ENCODE measurements at places on chromosomes 1 and 21.

GRCh38 chr1:44074415-44074814 lies 43.2 kb upstream of the SLC6A9 start:
- no peak for DNase-seq

- no peak for DNase-seq
Measured at GRCh38 chr1:165524639-165525285, 19.0 kb upstream of the LRRC52 start.

DNA sequence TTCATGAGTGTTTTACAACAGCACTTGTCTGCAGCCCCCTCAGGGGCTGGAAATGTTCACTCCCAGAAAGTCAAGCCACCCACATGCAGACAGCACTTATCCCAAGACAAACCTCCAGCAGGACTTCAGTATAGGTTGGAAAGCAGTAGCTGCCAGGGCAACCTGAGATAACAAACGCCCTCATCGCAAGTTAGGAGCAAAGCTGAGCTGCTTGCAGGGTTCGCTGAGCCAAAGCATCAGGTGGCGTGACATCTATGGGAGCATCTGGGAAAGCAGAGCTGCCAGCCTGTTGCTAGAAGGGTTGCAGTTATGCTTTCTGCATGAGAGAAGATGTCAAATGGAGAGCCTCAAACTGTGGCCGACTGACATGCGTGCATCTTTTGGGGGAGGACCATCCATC lies 4.2 kb upstream of the STXBP3 start:
- no peak for DNase-seq

- DNase-seq, result no peak
Measured at GRCh38 chr1:39230261-39231190, 26.0 kb downstream of the MACF1 start.

- DNase-seq, result no peak
Measured at GRCh38 chr1:153357076-153357852, 390 bp upstream of the S100A9 start.

- peak; percentile 60 for DNase-seq
Measured at GRCh38 chr1:869499-870244, 54.1 kb upstream of the SAMD11 start.

DNA sequence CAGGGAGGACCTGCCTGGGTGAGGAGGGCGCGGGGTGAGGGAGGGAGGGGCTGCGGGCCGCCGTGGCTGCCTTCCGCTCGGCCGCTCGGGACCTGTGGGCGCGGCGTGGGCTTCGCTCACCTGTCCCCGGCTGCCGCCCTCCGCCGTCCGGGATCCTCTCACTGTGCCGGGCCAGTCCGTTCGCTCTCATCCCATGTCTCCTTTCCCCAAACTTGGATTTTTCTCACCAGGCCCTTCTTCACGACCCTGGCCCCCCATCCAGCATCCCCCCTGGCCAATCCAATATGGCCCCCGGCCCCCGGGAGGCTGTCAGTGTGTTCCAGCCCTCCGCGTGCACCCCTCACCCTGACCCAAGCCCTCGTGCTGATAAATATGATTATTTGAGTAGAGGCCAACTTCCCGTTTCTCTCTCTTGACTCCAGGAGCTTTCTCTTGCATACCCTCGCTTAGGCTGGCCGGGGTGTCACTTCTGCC lies 362 bp downstream of the ZBTB48 start:
- DNase-seq, result no peak

DNA sequence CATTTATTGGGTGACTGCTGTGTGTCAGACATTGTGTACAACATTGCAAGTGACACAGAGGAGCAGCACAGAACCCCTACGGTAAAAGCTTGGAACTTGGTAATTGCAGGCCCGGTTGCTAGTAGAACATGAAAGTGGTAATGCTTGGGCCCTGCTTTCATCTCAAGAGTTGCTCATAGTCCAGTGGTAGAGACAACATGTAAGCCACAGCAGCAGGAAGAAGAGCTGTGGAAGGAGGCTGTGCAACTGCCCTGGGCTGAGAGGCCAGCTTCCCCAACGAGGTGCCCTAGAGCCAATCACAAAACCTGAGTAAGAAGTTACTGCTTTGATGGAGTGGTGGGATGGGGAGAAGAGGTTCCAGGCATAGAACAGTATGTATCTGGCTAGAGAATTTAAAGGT lies 18.4 kb downstream of the CNIH4 start:
- DNase-seq, result no peak

GRCh38 chr1:110465038-110465813 lies 14.3 kb downstream of the PROK1 start:
- DNase-seq, result no peak

GRCh38 chr1:234833118-234833517 lies 223.1 kb upstream of the IRF2BP2 start:
- DNase-seq, result no peak

GRCh38 chr21:27026501-27026900 lies 59.6 kb upstream of the ADAMTS5 start:
- DNase-seq, result no peak

DNA sequence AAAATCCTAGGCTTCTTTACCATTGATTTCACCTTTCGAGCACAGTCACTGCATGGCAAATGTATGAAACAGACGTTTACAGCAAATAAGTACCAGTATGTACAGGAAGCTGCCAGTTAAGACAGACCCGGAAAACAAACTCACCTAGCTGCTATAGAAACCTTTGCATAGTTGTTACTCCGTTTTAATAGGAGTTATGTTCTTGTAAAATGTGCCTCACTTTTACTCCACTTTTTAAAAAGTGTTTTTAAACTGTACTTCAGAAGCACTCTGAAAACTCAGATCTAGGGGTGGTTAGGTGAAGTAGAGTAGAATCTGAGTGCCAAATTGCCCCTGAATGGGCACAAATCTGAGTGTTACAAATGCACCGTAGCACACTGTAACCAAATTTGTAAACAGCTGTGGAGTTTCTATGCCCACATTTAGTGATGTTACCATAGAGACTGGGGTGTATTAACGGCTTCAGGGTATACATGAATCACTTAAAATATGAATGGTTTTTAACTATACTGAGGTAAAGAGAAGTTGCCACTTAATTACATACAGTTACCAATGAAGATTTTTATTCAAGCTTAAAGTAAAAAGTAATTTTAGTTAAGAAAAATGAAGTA lies 30.7 kb downstream of the CNIH4 start:
- no peak for DNase-seq

- DNase-seq, result no peak
Measured at GRCh38 chr1:163427279-163427678, 105.5 kb downstream of the NUF2 start.

DNA sequence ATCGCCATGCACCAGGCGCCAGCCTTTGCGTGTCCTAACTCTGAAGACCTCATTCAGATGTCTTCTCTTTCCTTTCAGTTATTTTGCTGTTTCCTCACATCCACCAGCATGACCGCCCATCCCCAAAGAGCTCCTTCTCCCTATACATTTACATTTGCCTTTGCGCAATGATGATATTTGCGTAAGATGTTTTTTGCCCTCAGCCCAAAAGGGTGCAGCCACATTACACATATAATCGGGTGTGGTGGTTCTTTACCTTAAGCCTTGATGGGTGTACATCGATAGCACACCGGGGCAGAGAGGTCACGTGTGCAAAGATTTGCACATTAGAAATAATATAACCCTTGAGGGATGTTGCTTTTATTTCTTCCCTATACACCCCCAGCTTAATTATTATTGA lies 192.8 kb downstream of the HUNK start:
- DNase-seq, result no peak

Measured in stimulated activated CD4-positive, alpha-beta T cell treated with anti-CD3 and anti-CD28 coated beads, TNF-alpha, amount 100 ng/mL, for 24 hours (primary cell).